ENCODE measurements at places on chromosomes 12 and 14.

DNA sequence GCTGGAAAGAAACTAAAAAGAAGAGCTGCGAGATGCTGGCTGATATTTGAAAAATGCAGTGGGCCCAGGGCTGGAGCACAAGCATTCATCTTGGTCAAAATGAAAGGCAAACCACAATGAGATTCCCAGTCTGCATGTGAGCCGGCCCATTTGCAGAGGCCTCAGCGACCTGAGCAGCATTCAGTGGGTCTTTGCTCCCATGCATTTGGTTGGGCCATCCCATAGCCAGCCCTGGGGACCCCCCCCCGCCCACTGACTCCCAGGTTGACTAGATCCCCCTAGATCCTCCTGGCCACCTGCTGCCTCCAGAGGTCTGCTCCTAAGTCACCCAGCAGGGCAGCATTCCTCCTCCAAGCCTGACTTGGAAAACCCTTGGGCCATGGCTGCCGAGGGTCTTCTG lies 59.8 kb downstream of the PRMT8 start:
- DNase-seq: no peak

DNA sequence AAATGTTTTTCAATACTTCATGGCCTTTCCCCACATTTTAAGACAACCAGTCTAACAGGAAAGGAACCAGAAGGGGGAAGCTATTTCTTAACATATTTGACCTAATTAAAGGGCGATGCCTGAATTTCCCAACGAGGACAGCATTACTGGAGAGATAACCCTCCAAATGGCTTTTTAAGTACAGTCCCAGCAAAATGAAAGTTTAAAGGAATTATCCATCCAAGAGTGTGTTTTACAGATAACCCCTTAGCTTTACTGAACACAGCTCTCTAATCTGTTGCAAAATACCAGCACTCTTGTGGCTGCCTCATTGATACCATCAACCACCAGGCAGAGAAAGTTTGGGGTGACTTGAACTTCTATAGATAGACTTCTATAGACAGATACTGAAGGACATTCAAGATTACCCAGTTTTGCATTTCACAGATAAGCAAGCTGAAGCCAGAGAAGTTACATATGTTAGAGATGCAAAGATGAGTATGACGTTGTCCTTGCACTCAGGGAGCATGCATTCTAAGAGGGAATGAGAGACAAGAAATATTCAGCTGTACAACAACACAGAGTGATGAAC lies 41.3 kb upstream of the DUSP6 start:
- no peak for DNase-seq

DNA sequence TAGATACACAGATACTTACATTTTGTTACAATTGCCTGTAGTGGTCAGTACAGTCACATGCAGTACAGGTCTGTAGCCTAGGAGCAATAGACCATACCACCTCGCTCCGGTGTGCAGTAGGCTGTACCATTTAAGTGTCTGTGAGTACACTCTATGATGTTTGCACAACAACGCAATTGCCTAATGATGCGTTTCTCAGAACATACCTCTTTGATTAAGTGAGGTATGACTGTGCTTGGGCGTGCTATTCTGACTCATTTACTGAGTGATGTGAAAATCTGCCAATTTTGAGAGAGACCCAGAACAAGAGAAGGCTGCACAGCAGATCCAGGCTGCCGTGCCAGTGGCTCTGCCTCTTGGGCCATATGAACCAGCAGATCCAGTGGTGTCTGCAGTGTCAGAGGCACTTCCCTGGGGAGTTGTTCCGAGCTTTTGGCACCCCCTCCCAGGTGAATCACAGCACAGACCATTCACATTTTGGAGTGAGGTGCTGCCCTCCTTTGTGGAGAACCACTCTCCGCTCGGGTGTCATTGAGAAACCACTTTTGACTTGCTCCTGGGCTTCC lies 20.4 kb downstream of the DLK1 start:
- DNase-seq: no peak

- DNase-seq: no peak
Observed at GRCh38 chr12:104486943-104487819, 30.4 kb downstream of the CHST11 start.

- no peak for DNase-seq
Observed at GRCh38 chr12:93319523-93320050, 58.1 kb upstream of the NUDT4 start.

GRCh38 chr12:78177298-78177697 lies 346.6 kb downstream of the NAV3 start:
- DNase-seq: no peak

GRCh38 chr14:61151251-61151650 lies 129.9 kb downstream of the TMEM30B start:
- no peak for DNase-seq

DNA sequence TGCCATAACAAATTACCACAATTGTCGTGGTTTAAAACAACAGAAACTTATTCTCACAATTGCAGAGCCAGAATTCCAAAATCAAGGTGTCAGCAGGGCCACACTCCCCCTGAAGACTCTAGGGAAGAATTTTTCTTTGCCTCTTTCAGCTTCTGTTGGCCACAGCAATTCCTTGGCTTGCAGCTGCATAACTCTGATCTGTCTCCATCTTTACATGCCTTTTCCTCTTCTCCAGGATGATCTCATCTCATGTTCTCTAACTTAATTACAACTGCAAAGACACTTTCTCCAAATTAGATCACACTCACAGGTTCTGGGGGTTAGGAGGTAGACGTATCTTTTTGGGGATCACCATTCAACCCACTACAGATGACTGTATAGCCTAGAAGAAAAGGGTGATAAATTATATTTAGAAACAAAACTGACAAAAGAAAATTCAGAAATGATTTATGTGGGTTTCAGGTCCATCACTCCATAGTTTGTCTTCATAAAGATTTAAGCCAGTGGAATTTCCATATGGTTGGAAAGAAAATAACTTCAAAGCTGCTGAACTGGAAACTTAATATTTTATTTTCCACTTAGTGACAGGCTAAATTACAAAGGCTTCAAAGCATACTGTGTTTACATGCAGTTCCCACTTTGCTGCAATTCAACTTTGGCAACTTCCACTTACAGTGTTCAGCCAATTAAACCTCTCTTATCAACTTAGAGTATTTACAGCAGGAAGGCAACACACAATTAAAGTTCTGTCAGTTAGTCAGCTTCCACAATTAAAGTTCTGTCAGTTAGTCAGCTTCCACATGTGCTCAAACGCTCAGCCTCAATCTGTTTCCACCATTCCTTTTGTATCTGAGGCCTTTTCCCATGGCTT lies 213.3 kb downstream of the EPS8 start:
- DNase-seq: no peak

GRCh38 chr12:66679461-66680084 lies 697 bp upstream of the GRIP1 start:
- no peak for DNase-seq

DNA sequence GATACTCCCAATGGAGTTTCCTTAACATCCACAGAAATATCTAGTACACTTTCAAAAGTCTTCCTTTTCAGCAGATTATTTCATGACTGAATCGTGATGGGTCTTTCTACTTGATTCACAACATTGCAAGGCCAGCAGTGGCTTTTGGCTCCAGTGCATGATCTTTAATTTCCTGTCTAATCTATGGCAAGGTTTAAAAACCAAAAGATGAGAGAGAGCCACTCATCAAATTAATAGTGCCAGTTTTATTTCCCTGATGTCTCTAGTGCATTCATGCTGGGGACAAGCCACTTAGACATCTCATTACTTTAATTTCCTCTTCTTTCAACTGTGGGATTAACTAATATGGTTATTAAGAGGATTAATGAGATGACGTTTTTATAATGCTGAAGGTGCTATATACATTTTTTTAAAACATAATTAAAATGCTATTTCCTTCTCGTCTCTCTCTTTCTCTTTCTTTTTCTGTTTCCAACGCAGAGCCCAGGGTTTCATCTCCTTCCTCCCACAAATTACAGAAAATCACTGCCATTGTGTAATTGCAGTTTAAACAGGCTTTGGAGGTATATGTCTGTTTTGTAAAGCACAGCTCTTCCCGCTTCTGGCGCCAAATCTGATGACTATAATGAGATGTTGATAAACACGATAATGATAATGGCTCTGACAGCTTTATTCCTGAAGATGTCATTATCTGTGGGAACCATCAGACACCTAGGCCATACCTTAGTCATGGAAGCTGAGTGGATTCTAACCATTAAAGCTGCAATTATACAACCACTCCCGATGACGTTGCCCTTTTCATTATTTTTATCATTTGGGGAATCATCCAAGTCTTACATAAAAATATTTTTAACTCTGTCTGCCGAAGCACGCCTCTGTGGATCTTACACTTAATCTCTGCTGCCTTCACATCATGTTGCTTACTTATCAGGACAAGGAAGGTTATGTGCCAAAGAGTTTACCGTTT lies 103.1 kb upstream of the PPM1H start:
- no peak for DNase-seq
